ENCODE measurements at places on chromosomes 1 and 21. TPM values are rescaled to one million over a fixed set of nuclear protein-coding genes. Genes with fewer than 3 reads are reported as not detected.

Gene OR2T11
- total RNA-seq: not detected

Gene PRDM16
- total RNA-seq: 55.8 TPM

Gene PEAR1
- total RNA-seq: 0.57 TPM

Gene KHDRBS1
- 99.5 TPM for total RNA-seq

Gene TLCD4
- 7.6 TPM for total RNA-seq

Gene AMY1B
- total RNA-seq: not detected

- DNase-seq: no peak
- H3K4me3 ChIP-seq: no peak overlapping the region
- H3K27ac ChIP-seq: no peak overlapping the region
- H3K36me3 ChIP-seq: no peaks in the 10 kb centered on the region
- no peaks in the 10 kb centered on the region for H3K27me3 ChIP-seq
These were observed 87.5 kb downstream of the COL24A1 start for GRCh38 chr1:86068841-86069756.

DNA sequence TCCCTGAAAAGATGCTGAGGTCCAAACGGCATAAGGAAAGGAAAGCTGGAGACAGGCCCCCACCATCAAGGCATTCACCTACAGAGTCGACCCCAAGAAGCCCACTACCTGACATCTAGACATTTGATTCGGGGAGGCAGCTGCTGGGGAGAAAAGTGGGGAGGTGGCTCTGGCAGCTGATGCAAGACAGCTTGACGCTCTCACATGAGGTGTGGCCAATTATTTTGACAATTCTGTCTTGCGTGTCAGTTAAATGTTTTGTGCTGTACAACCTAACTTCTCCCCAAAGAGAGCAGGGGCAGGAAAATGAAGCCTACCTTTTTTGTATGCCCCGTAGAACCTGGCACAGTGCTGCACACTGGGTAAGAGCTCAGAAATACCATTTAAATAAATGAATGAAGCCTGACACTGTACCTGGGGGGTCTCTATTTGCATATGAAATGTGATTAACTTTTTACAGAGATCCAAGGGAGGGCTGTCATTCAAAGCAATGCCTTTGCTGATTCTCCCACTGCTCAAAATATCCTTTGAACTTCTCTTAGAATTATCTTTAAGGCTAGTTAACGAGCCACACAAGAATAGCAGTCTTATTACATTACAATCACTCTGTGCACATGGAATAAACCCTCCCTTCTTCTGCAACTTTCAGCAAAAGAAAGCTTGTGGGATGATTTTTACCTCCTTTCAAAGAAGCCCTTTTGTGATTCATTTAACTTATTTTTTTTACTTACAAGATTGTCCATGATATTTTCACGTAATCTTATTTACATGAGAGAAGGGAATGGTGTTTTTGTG lies 163.2 kb downstream of the TNR start:
- H3K36me3 ChIP-seq: no peaks in the 10 kb centered on the region
- no peak for DNase-seq
- H3K27me3 ChIP-seq: no peaks in the 10 kb centered on the region
- no peak overlapping the region for H3K27ac ChIP-seq
- no peak overlapping the region for H3K4me3 ChIP-seq

- H3K27me3 ChIP-seq: peaks cover 64% of the 10 kb centered on the region
- no peaks in the 10 kb centered on the region for H3K4me1 ChIP-seq
- no peak overlapping the region for H3K27ac ChIP-seq
- no peak for DNase-seq
- peak overlapping the region; percentile 36 for H3K4me3 ChIP-seq
These were observed 930 bp downstream of the SLC30A10 start for GRCh38 chr1:219927298-219927955.

DNA sequence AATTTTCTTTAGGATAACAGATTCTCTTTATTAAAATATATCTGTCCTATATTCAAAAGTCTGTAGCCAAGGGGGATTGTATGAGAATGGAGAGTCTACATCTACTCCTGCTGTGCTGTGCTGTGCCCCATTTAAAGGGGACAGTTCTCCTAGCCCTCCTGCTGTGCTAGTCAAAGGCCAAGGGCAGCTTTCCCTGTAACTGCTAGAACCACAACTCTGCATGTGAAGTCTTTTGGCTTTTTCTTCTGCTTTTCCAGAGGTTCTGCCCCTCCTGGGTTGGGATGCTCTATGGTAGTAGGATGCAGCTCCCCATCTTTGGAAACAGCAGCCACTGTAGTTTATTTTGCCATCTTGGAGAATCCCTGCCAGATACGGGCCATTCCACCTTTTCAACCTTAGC lies 197.5 kb upstream of the JUN start:
- H3K36me3 ChIP-seq: no peaks in the 10 kb centered on the region
- H3K27me3 ChIP-seq: no peaks in the 10 kb centered on the region
- DNase-seq: no peak
- H3K27ac ChIP-seq: no peak overlapping the region
- H3K4me3 ChIP-seq: no peak overlapping the region
- H3K4me1 ChIP-seq: peaks cover 4% of the 10 kb centered on the region

DNA sequence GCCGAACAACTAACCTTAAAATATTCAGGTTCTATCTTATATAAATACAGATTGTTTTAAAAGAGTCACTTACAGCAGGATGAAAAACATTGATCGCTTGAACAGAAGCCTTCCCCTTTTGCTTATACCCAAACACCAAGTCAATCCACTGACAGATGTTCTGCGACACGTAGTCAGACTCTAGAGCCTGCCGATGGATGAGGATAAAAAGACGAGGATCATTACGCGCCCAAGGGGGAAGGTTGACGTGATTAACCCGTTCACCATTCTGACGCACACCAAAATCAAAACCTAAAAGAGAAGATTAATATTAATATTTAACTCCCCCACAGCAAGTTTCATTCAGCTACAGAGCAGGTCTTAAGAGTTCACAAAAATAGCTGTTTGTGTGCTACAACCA lies 59.4 kb upstream of the GNG4 start:
- H3K4me3 ChIP-seq: no peak overlapping the region
- H3K4me1 ChIP-seq: no peaks in the 10 kb centered on the region

- peak within 1 kb of the TSS; percentile 74 for H3K4me3 ChIP-seq
- H3K4me1 ChIP-seq: peaks cover 5% of the 10 kb centered on the region
These were observed at the start of gene TRIM46 for GRCh38 chr1:155173478-155174323. Gene TRIM46 (plus strand): TSS chr1:155173849. CDS start chr1:155173967, 118 bp downstream.

GRCh38 chr1:24481101-24481500 lies 21.5 kb upstream of the RCAN3 start:
- no peak overlapping the region for H3K4me3 ChIP-seq
- H3K4me1 ChIP-seq: no peaks in the 10 kb centered on the region
- no peak overlapping the region for H3K27ac ChIP-seq
- H3K27me3 ChIP-seq: no peaks in the 10 kb centered on the region

DNA sequence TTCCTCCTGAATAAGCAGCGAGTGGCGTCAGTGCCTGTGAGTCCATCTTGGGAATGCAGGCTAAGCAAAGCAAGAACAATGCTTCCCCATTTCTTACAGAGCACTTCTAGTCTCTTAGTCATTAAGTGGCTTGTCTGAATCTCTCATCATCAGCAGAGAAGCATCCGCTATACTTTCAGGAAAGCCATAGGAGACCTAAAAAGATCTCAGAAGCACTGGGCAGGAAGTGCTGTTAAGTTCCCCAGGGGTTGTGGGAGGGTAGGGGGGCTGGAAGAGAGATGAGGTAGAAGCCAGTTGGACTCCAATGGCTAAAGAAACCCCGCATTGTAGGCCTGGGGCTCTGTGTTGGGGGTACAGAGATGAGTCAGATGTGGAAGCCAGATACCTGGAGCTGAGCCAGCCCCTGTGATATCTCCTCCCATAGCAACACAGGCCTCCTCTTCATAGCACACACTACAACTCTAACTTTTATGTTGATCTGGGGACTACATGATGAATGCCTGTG lies 44.9 kb downstream of the SYT6 start:
- H3K4me1 ChIP-seq: peaks cover 20% of the 10 kb centered on the region
- H3K4me3 ChIP-seq: no peak overlapping the region
- H3K27me3 ChIP-seq: no peaks in the 10 kb centered on the region

GRCh38 chr1:10378081-10378841 lies 20.6 kb upstream of the PGD start:
- H3K4me3 ChIP-seq: no peak overlapping the region
- peak; percentile 91 for DNase-seq
- no peak overlapping the region for H3K27ac ChIP-seq
- H3K4me1 ChIP-seq: no peaks in the 10 kb centered on the region

GRCh38 chr1:167294528-167294927 lies 73.8 kb downstream of the POU2F1 start:
- no peak overlapping the region for H3K4me3 ChIP-seq
- no peaks in the 10 kb centered on the region for H3K27me3 ChIP-seq
- peaks cover 33% of the 10 kb centered on the region for H3K4me1 ChIP-seq
- no peak overlapping the region for H3K27ac ChIP-seq
- no peak for DNase-seq

GRCh38 chr1:241608379-241609033 lies 31.7 kb downstream of the CHML start:
- H3K36me3 ChIP-seq: no peaks in the 10 kb centered on the region
- no peak overlapping the region for H3K4me3 ChIP-seq
- peak; percentile 34 for DNase-seq
- H3K27ac ChIP-seq: no peak overlapping the region
- no peaks in the 10 kb centered on the region for H3K4me1 ChIP-seq

DNA sequence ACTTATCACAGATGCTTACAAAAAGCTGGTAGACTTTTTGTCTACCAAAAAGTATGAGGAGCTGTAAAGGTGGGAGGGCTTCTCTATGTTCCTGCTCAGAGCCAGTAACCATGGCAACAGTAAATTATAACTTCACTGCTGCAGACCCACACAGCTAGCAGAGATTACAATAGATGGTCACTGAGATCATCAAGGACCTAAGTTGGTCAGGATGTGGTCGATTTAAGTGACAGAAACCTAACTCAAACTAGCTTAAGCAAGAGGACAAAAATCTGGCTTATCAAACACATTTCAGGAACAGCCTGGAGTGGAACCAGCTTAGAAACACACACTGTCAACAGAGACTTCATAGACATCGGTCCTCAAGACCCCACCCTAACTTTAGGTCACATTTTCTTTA lies 113.4 kb upstream of the ATP1A1 start:
- peaks cover 20% of the 10 kb centered on the region for H3K4me1 ChIP-seq
- no peaks in the 10 kb centered on the region for H3K36me3 ChIP-seq
- H3K4me3 ChIP-seq: no peak overlapping the region
- no peaks in the 10 kb centered on the region for H3K27me3 ChIP-seq
- no peak for DNase-seq
- H3K27ac ChIP-seq: no peak overlapping the region

GRCh38 chr1:229447809-229448252 lies 13.9 kb upstream of the ACTA1 start:
- H3K27ac ChIP-seq: no peak overlapping the region
- no peak overlapping the region for H3K4me3 ChIP-seq
- DNase-seq: no peak
- peaks cover 4% of the 10 kb centered on the region for H3K4me1 ChIP-seq
- H3K36me3 ChIP-seq: peaks cover 25% of the 10 kb centered on the region
- H3K27me3 ChIP-seq: no peaks in the 10 kb centered on the region

- no peaks in the 10 kb centered on the region for H3K36me3 ChIP-seq
- peaks cover 42% of the 10 kb centered on the region for H3K4me1 ChIP-seq
- H3K27ac ChIP-seq: no peak overlapping the region
- no peak for DNase-seq
These were observed 132.0 kb upstream of the ZC3H11B start for GRCh38 chr1:219744652-219745469.

DNA sequence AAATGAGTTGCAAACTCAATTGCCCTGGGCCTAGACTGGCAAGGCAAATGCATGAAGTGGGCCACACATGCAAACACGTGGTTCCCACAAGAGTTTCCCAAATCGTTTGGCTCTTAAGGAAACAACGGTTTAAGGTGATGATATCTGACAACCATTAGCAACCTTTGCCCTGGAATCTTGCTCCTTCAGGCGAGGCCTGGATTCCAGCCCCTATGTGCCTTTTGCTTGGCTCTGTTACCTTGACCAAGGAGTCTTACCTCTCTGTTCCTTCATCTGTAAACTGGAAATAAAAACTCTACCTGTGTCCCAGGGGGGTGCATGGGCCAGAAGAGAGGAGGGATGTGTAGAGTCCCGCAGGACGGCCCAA lies 72.1 kb upstream of the CASZ1 start:
- H3K36me3 ChIP-seq: no peaks in the 10 kb centered on the region
- H3K27me3 ChIP-seq: peaks cover 10% of the 10 kb centered on the region
- no peak for DNase-seq
- H3K4me1 ChIP-seq: peaks cover 24% of the 10 kb centered on the region

- no peak for DNase-seq
- H3K36me3 ChIP-seq: no peaks in the 10 kb centered on the region
- no peak overlapping the region for H3K4me3 ChIP-seq
- H3K27me3 ChIP-seq: no peaks in the 10 kb centered on the region
These were observed 89.6 kb upstream of the IVNS1ABP start for GRCh38 chr1:185406691-185407009.

- H3K27ac ChIP-seq: no peak overlapping the region
- H3K27me3 ChIP-seq: peaks cover 3% of the 10 kb centered on the region
- H3K4me3 ChIP-seq: no peak overlapping the region
- no peak for DNase-seq
- H3K36me3 ChIP-seq: no peaks in the 10 kb centered on the region
These were observed 15.1 kb upstream of the SAMD11 start for GRCh38 chr1:908661-909060.

- no peak overlapping the region for H3K27ac ChIP-seq
- H3K4me1 ChIP-seq: peaks cover 11% of the 10 kb centered on the region
- H3K27me3 ChIP-seq: peaks cover 89% of the 10 kb centered on the region
- DNase-seq: peak; percentile 54
- no peak overlapping the region for H3K4me3 ChIP-seq
These were observed 218.7 kb upstream of the FGGY start for GRCh38 chr1:59078070-59078800.

DNA sequence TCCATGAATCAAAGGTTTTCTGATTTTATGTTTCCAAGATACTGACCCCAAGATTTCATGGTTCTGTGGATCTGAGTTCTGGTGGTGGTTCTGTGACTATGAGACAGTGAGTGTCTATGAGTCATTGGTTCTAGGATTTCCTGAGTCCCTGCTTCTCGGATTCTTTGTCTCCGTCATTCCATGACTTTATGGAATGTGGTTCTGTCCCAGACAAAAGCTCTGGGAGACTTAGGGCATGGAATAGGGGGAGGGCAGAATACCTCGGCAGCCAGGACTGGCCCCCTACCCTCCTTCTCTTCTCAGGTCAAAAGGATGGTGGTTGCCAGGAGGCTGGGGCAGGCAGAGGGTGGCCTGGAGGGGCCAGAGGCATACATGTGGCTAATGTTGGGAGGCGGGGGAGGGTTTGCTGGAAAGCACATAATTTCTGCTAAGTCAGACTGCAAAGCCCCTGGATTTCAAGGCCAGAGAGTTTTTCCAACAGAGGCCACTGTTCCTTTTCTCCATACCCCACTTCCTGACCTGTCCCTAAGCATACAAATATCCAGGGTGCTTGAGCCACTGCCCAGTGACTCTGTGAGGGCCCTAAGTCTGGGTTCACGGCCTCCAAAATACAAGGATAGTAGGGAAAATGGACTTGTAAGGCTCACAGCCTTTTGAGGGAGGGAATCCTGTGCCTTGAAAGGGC lies 17.2 kb downstream of the CDCP2 start:
- no peaks in the 10 kb centered on the region for H3K36me3 ChIP-seq
- H3K27ac ChIP-seq: no peak overlapping the region
- H3K4me1 ChIP-seq: no peaks in the 10 kb centered on the region
- DNase-seq: no peak
